ENCODE measurements at places on chromosomes 2 and 18.

- DNase-seq = no peak
Measured at GRCh38 chr2:108615480-108616090, 81.3 kb downstream of the LIMS1 start.

- DNase-seq = no peak
Measured at GRCh38 chr2:18527822-18528221, 32.6 kb downstream of the RDH14 start.

DNA sequence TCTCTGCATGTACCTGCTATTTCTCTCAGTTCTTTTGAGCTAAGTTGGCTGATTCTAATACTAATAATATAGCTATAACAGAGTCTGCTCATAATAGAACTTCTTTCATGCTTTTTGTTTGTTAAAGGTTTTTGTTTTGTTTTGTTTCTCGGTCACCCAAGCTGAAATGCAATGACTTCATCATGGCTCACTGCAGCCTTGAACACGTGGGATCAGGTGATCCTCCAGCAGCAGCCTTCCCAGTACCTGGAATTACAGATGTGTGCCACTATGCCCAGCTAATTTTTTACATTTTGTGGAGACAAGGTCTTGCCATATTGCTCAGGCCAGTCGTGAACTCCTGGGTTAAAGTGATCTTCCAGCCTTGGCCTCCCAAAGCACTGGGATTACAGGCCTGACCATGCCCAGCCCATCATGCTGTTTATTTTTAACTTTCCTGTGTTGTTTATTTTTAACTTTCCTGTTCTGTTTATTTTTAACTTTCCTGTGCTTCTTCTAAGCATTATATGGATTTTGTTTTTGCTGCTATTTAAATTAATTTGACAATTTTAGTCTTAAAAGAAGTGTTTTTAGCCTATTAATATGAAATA lies 763.8 kb upstream of the CDH7 start:
- DNase-seq = no peak

DNA sequence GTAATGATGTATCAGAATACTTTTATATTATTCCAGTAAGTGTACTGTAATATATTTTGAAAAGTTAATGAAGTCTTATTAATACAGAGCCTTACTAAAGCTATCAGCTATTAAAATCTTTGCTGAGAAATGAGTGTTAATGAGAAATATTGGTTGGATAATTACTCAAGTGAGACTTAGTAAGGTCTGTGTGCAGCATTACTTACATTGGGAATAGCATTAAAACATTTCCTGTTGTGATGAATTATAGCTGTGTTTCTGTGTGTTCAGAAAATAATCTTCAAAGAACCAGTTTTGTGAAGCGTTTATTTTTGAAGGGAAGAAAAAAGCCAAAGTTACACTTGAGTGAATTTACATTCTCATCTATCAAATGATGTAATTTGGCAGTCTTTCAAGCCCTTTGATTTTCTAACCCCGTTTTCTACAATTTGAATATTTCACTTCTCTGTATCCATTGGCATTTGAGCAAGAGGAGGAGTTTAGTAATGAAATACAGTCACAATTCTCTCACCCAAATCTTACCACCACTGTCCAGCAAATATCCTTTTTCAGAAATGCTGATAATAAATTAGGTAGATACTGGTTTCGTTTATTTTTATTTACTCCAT lies 123.5 kb upstream of the BOD1L2 start:
- no peak for DNase-seq

Measured in fibroblast of skin of right quadriceps (primary cell).